ENCODE measurements at places on chromosomes 13 and 19.

- no peak for DNase-seq
Observed at GRCh38 chr13:39784347-39784746, 128.9 kb downstream of the COG6 start.

DNA sequence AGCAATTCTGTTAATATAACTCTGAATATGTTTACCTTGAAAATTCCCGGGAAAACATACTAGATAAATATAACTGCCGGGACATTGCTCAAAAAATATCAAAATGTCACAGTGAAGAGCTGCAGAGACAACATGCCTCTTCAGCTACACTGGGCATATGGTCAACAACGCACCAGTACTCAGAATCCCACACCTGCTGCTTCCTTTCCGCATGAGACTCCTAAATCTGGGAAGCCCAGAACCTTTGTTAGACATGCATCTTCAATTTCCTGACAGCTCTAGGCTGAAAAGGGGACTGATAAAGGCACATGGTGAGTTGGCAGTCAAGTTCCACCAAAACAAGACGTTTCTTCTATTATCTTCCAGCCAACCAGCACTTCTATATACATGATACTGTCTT is 53.7 kb downstream of the USP12 start:
- no peak for DNase-seq

GRCh38 chr13:79637133-79637763 is 156.3 kb downstream of the NDFIP2 start:
- no peak for DNase-seq

GRCh38 chr19:50739132-50739913 is 16.2 kb downstream of the CLEC11A start:
- DNase-seq = no peak

Data from T-helper 2 cell (primary cell).